ENCODE measurements at places on chromosomes 1 and 21.
A peak's percentile ranks its signal among the peaks of the same experiment; 100 is the strongest.

- peak; percentile 85 for DNase-seq
Observed at GRCh38 chr1:204565617-204566582, 49.7 kb downstream of the MDM4 start.

GRCh38 chr1:40945491-40945973 lies 34.0 kb upstream of the CTPS1 start:
- no peak for DNase-seq

- DNase-seq: no peak
Observed at GRCh38 chr21:46226146-46226545, 2.4 kb downstream of the LSS start.

DNA sequence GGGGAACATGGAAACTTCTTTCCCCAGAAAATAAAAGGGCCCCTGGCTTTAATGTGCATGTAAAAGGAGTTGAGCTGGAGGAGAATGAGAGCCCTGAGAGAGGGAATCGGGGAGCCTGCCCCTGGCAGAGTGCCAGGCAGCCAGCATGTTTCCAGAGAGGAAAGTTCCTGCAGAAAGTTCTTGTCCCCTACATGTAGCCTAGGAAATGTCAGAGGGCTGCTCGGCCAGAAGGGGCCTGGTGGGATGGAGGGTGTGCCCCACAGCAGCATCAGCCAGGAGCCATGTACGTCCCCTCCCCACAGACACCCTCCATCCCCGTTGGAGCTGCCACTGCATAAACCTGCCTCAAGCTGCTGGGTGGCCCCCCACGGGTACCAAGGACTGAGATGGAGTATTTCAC lies 5.4 kb upstream of the PRELP start:
- DNase-seq: no peak

DNA sequence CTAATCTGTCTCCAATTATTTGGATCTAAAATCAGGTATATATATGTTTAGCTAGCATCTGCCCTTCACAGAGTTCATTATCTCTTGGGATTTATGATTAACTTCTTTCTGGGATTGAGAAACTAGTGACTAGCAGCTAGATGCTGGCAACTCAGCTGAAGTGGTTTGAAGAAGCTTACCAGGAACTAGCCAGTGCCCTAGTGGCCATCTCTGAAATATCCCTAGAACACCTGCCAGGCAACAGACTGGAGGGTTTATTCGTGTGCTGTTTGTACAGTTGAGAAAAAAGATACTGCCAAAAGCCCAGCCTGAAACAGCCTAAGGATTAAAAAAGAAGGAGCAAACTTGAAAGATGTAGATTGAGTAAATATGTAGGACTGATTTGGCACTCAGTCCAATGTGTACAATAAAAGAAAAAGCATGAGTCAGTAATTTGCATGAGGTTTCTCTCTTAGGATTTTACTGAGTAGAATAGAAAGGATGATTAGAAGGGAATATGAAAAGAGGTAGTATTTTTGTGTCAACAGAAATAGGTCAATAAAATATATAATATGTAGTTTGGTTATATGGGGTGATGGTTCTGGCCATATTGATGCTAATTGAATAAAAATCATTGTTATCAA lies 1144.6 kb upstream of the ADGRL2 start:
- peak; percentile 16 for DNase-seq
